ENCODE measurements at places on chromosomes 11 and 22.

- no peak for DNase-seq
These were observed 171.7 kb downstream of the TTC28 start for GRCh38 chr22:28507896-28508295.

- DNase-seq = no peak
These were observed 24.8 kb downstream of the F2 start for GRCh38 chr11:46743693-46744339.

DNA sequence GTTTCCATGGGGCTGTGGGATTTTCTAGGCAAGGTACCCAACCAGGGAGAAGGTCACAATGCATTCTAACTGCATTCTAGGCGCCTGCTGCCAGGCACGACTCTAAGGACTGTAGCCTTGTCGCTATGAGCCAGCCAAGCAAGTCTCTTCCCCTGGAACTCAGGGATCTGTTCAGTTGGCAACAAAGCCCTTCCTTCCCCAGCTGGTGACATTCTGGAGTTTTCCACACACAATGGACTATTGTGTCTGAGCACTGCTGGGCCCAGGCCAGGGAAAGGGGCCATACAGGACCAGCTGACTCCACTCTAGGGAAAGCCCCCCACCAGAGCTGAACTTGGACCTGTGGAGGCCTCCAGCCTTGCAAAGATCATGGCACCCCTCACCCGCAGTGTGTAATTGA, 116.8 kb downstream of the RRAS2 start:
- DNase-seq = no peak

DNA sequence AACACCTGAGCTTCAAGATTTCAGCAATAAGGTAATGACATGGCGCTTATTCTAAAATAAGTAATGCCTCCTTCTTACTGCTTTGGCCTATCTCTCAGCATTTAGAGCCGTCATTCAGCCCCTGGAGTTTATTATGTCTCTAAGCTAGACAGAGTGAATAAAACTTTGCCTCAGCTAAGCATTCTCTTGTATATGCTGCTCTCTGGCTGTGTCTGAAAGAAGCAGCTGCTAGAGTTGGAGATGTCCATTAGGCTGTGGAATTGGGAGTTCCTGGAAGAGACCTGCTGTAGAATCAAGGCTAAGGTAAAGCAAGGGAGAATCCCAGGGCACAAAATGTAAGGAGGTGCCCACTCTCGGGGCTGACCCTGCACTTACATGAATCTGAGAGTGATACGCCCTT, 35.5 kb upstream of the TTC12 start:
- DNase-seq = no peak

DNA sequence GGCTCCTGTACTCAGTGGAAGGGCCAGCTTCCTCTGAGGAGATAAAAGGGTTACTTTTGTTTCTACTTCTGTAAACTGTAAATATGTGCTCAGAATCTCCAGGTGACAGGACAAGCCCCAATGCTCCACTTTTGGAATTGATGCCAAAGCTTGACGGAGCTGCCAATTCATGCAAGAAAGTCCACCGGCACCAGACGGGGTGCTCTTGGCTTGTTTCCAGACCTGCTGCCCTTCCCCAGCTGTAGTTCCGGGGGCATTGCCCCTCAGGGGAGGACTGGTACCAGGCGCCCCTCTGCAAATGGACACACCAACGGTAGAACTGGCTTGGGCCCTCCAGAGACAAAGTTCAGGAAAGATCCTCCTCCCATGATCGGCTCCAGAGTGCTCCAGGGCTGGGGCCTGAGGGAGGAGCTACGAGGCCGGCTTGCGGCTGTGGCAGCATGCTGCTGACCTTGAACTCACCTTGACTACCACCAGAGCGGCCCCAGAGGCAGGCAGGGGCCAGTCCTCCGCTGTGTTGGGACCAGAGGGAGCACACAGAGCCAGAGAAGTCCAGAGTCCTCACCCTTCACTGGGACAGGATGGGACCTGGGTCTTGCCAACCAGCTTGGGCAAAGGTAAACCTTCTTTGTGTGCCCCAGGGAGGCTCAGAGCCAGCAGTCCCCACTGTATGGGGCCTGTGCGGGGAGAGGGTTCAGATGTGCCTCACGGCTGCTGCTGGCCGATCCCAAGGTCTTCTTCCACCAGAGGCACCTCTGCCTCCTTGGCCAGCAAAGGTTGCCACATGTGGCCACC, 17.8 kb upstream of the OAF start:
- no peak for DNase-seq

- DNase-seq = no peak
These were observed 44.3 kb downstream of the RASSF10 start for GRCh38 chr11:13053255-13053917.

GRCh38 chr11:1667121-1667850, 29.7 kb upstream of the KRTAP5-6 start:
- DNase-seq = no peak
